ENCODE measurements at places on chromosomes 7 and 10. TPM values are rescaled to one million over a fixed set of nuclear protein-coding genes. Genes with fewer than 3 reads are reported as not detected.

- no peak overlapping the region for H3K4me3 ChIP-seq
- DNase-seq, result no peak
- no peaks in the 10 kb centered on the region for H3K4me1 ChIP-seq
- peaks cover 27% of the 10 kb centered on the region for H3K36me3 ChIP-seq
Measured at GRCh38 chr7:117188949-117189592, 133.8 kb downstream of the WNT2 start.

- no peak for DNase-seq
- no peak overlapping the region for H3K4me3 ChIP-seq
- H3K36me3 ChIP-seq, result no peaks in the 10 kb centered on the region
- H3K4me1 ChIP-seq, result no peaks in the 10 kb centered on the region
- H3K27ac ChIP-seq, result no peak overlapping the region
- no peaks in the 10 kb centered on the region for H3K27me3 ChIP-seq
Measured at GRCh38 chr7:88115258-88115796, 104.5 kb downstream of the SRI start.

DNA sequence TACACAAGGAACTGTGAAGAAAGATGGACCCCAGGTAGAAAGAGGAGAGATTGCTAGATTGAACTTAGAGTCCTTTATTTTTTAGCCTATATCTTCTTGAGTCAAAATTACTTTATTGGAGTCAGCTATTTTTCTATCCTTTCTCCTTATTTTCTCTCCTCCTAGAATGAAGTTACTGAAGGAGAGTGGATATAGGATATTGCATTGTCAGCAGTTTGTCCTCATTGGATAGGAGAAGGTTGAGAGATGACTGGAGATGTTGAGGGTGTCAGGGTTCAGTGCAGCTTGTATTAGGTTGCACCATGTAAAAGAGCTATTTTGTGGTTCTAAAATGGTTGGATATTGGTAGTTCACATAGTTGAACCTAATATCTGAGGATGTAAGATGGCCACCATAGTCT, 5.5 kb downstream of the LRMDA start:
- no peak overlapping the region for H3K27ac ChIP-seq
- H3K4me1 ChIP-seq, result peaks cover 7% of the 10 kb centered on the region
- no peaks in the 10 kb centered on the region for H3K36me3 ChIP-seq
- no peak overlapping the region for H3K4me3 ChIP-seq
- no peaks in the 10 kb centered on the region for H3K27me3 ChIP-seq

SYT15B gene
- total RNA-seq, result 2.5 TPM

TMEM178B gene
- 0.42 TPM for total RNA-seq

UTF1 gene
- total RNA-seq, result not detected

ADCY1 gene
- total RNA-seq, result 0.42 TPM

SLC13A1 gene
- total RNA-seq, result not detected

HDAC9 gene
- total RNA-seq, result 130 TPM

GNAT3 gene
- total RNA-seq, result not detected

OR6B1 gene
- total RNA-seq, result not detected

Measured in esophagus muscularis mucosa (tissue), 4 donors.